ENCODE measurements at places on chromosomes 7 and 10. TPM values are rescaled to one million over a fixed set of nuclear protein-coding genes. Genes with fewer than 3 reads are reported as not detected.

INHBA gene
- total RNA-seq: under 0.01 TPM

CALHM1 gene
- not detected for total RNA-seq

NKX6-2 gene
- not detected for total RNA-seq

PARD3 gene
- 3.2 TPM for total RNA-seq

IFIT5 gene
- total RNA-seq: 9.2 TPM

HTRA1 gene
- total RNA-seq: under 0.01 TPM

NEBL gene
- total RNA-seq: 0.27 TPM

SYNPO2L gene
- not detected for total RNA-seq

TMEM178B gene
- under 0.01 TPM for total RNA-seq
